ENCODE measurements at places on chromosomes 16 and 17. TPM values are rescaled to one million over a fixed set of nuclear protein-coding genes. Genes with fewer than 3 reads are reported as not detected.

Gene TAT
- total RNA-seq: not detected

Gene CDH1
- not detected for total RNA-seq

Gene PRAC2
- not detected for total RNA-seq

Gene TMED6
- total RNA-seq: not detected

Gene CHD9NB
- total RNA-seq: 2.7 TPM

Gene NEUROD2
- not detected for total RNA-seq

Gene CHST4
- not detected for total RNA-seq

Gene KRTAP2-3
- 1.8 TPM for total RNA-seq

Gene SLC2A4
- total RNA-seq: not detected

Gene UTP18
- 26.4 TPM for total RNA-seq

Gene ZFP3
- 2.5 TPM for total RNA-seq

Gene UNC13D
- 1.6 TPM for total RNA-seq

Gene SSH2
- 57.8 TPM for total RNA-seq

Gene MTSS2
- total RNA-seq: 32.6 TPM

Gene PRR35
- not detected for total RNA-seq

Gene AATK
- total RNA-seq: 7.3 TPM

Gene PIPOX
- not detected for total RNA-seq

Gene ZG16
- total RNA-seq: not detected

Gene C17orf78
- total RNA-seq: not detected

Gene PDILT
- total RNA-seq: not detected

Gene C1QL1
- not detected for total RNA-seq

Gene GUCY2D
- not detected for total RNA-seq

Gene MARVELD3
- total RNA-seq: not detected

Gene SLC38A8
- not detected for total RNA-seq

Gene LAT
- total RNA-seq: 2.3 TPM

Gene CCDC154
- 0.58 TPM for total RNA-seq

Gene SLFN13
- total RNA-seq: 0.82 TPM

Gene KRT16
- not detected for total RNA-seq

Gene TBC1D3H
- total RNA-seq: not detected

Gene KRTAP1-1
- total RNA-seq: not detected

Gene LLGL1
- total RNA-seq: 47.3 TPM

Gene BAHCC1
- 19.3 TPM for total RNA-seq

Gene SLC5A10
- not detected for total RNA-seq

Gene SHISA9
- total RNA-seq: 1.8 TPM

Gene KRT37
- not detected for total RNA-seq

Gene SCPEP1
- 47.3 TPM for total RNA-seq

Gene UBTF
- 58.7 TPM for total RNA-seq
